ENCODE measurements at places on chromosomes 7 and 10.

DNA sequence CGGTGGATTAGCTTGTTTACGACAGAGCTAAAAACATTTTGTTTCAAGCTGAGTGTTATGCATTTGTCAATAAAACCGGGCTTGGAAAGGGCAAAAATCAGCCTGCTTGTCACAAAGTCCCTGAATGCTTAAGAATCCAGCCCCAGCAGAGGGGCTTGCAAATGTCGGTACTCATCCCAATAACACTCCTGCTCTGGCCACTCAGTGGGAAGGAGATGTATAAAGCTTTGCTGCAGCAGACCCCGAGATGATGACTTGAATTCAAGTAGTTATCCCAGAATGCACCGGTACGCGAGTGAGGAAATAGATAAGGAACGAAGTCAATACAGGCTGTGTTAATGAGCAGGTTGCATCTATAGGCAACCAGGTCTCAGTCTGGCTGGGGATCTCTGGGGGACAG, 662.3 kb downstream of the CCSER2 start:
- DNase-seq = no peak

- DNase-seq = no peak
These were observed 91.8 kb downstream of the RNLS start for GRCh38 chr10:88491314-88491713.

- no peak for DNase-seq
These were observed 22.2 kb downstream of the AZGP1 start for GRCh38 chr7:99953649-99954048.

DNA sequence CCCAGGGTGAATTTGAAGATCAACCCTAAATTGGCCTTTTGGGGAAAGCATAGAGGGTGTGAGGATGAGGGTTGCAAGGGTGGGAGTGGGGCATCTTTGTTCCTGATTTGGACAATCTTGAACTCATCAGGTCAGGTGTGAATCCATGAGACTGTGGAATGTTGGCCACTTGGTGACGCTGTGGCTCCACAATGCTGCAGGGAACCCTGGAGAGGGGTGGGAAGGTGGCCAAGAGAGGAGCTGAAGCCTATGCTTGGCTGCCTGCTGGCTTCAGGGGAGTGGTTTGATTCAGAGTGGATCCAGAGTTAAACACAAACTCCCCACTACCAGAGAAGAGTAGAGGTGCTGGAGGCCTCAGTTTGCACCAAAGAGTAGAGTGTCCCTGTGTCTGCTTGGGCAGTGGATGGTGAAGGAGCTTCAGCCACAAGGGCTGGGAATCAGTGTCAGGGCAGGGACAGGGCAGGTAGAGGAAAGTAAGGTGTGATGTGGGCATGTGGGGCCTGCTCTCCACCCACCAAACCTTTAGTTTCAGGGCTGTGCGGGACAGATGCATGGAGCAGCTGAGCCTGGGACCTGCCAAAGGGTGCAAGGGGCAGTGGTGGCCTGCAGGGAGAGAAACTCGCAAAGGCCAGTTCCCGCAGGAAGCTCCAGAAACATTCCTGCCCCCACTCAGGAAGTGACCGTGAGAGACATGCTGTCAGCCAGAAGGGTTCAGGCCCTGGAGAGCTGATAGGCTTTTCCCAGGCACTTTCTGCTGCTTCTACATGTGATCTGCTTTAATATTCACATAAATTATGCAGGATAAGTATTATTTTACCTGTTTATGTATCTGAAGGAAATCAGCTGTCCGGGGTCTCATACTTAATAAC, 81.0 kb upstream of the PRSS58 start:
- no peak for DNase-seq

GRCh38 chr10:86187499-86188239, 178.9 kb downstream of the GRID1 start:
- no peak for DNase-seq

GRCh38 chr10:103145860-103146466, 47.1 kb downstream of the NT5C2 start:
- no peak for DNase-seq

- DNase-seq = no peak
These were observed 28.6 kb upstream of the ST7 start for GRCh38 chr7:116924741-116925140.

- DNase-seq = no peak
These were observed 330.1 kb downstream of the EXOC4 start for GRCh38 chr7:133582766-133583523.

DNA sequence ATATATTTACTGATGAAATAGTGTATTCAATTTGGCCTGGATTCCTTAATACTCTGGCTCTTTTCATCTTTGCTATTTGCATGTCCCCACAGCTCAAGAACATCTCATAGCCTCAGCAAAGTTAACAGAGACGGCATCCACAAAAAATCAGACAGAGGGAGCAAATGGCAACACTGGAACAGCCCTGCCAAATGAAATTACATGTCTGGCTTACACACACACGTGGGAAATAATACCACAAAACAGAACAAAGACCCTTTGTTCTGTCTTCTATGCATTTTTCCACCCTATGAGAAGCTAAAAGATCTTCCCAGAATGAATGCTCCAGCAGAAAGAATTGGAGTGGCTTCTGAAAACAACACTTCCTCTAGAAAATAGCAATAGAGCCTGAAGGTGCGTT, 139.5 kb downstream of the ALOX5 start:
- no peak for DNase-seq

- DNase-seq = no peak
These were observed 138.9 kb upstream of the PHYHIPL start for GRCh38 chr10:59037506-59037905.

DNA sequence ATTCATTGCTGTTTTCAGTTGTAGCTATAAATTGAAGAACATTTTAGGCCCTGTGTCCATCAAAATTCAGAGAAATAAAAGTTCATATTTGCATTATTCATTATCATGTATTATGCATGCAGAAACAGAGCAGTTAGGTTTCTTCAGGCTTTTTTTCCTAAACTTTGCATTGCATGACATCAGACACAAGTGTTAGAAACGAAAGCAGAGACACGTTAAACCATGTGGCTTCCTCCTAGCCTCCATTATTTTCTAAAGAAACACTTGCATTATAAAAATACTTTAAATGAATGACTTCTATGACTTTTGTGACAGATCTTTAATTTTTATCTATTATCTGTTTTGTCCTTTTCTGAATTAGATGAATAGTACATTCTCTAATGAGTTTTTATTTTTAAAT, 8.8 kb upstream of the EBLN1 start:
- DNase-seq = no peak

DNA sequence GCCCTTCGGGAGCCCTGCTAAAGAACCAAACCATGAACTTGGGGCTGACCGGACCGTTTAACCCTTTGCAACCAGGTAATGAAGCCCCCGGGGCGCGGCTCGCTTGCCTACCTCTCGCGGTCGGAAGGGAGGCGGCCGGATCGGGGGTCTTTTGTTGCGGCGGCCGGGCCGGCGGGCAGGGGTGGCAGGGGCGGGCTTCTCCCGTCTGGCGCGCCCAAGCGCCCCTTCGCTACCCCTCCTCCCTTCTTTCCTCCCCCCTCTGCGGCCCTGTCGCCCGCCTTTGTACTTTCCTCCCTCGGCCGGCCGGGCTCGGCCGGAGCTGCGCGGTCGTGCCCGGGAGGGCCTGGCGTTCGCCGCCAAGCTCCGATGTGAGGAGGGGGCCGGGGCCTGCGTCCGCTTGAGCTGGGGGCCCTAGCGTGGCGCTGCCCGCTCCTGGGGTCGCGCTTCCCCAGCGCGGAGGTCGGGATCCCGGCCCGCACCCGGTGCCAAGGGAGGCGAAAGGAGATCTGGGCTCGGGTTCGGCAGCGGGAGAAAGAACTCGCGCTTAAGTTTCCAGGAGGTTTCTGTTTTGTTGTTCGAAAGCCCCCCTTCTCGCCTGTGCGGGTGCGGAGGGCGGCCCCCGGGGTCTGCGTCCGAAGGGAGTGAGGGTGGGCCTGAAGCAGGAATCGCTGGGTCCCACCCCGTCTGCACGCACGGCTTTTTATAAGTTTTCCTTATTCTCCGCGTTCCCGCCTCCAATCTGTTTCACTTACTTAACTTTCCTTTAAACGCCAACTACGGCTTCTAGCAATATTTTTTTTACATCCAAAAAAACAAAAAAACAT, 436.8 kb upstream of the GALNT17 start:
- DNase-seq = no peak

GRCh38 chr7:127396184-127396583, 3.7 kb upstream of the ZNF800 start:
- DNase-seq = no peak

DNA sequence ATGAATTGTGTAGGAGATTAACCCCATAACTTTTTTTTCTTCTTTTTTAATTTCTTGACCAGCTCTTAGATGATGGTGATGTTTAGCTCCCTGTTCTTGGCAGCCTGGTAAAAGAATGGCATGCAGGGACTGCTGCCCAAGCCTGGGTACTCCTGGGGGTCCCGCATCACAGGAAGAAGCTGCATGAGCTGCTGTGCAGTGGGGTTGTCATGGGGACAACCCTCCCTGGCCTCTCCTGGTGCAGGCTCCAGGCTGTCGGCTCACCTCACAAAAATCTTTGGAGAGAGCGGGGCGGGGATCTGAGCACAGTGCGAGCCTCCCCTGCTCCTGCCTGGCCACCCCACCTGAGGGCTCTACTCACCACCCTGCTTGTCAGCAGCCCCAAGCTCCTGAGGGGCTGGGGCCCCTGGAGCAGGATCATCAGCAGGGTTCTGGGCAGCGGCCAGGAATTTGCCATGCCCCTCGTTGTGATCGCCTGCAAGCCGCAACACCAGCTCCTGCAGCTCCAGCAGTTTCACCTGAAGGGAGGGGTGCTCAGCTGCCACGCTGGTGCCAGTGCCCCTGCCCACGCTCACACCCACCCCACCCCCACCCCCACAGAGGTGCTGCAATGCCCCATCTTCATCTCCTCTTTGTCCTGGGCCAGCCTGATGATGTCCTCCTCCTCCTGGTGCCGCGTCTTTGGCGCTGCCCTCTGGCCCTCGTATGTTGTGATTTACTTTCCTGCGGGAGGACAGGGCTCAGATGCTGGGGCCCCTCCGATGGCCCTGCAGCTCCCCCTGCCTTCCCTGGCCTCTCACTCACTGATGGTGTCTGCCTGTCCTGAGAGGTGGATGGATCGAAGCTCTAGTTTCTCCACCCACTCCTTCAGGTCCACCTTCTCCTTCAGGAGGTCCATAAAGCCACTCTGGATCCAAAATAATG, 15.5 kb upstream of the MTPAP start:
- no peak for DNase-seq

- no peak for DNase-seq
These were observed 37.1 kb downstream of the STEAP4 start for GRCh38 chr7:88269586-88269985.

GRCh38 chr7:131642429-131642828, 86.0 kb upstream of the PODXL start:
- no peak for DNase-seq

DNA sequence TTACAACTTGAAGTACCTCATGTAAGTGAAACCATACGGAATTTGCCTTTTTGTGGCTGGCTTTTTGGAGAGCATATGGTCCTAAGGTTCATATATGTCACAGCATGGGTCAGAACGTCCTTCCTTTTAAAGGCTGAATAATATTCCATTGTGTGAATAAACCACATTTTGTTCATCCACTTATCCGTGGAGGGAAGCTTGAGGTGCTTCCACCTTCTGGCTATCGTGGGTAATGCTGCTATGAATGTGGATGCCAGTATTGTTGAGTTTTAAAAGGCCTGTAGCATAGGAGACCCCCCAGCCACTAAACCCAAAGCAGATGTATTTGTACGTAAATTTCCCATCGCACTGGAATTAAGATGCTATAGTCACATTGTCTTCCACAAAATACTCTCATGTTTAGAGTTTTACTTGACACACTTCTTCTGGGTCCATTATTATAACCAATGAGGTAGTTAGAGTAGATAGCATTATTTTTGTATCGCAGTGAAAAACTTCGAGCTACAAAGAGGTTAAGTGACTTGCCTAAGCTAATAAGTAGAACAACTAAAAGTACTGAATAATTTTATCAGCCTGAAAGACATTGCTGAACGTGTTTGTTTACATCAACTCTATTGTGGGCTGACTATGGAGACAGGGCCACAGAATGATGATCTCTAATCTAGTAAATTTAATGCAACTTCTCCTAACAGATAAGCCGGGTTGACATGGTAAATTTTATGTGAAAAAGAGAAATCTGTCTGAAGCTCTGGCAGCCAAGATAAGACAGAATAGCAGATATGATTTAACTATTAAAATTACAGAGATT, 183.0 kb upstream of the CTBP2 start:
- DNase-seq = no peak

- no peak for DNase-seq
These were observed 61.5 kb downstream of the WAC start for GRCh38 chr10:28594406-28594805.

DNA sequence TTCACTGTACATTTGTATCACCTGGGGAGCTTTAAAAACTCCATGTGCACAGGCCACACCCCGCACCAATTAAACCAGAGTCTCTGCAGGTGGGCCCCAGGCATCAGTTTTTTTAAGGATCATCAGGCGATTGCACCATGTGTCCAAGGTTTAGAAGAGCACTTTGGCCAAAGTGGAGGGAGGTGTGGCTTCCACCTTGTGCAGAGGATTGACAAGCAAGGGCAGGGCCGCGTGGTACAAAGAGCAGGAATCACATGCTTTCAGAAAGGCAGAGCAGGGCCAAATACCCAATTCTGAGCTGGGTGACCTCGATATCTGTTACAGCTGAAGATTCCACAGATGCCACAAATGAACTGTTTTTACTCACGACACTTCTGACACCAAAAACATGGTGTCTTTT, 52.4 kb downstream of the NOC3L start:
- no peak for DNase-seq

DNA sequence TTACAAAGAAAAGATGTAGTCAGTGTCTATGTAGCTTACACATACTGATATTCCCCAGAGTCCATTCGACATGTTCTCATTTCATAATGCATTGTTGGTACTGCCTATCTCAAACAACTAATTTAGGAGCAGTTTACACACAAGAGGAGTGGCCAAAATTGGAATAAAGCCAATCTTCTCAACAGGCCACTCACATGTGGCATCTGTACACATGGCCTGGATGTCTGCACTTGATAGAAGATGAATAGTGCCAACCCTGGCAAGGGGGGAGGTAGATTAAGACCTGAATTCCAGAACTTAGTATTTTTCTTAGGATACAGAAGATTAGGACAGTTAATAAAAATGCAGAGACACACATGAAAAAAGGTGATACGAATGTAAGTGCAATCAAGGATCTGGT, 125.3 kb upstream of the STARD3NL start:
- no peak for DNase-seq

DNA sequence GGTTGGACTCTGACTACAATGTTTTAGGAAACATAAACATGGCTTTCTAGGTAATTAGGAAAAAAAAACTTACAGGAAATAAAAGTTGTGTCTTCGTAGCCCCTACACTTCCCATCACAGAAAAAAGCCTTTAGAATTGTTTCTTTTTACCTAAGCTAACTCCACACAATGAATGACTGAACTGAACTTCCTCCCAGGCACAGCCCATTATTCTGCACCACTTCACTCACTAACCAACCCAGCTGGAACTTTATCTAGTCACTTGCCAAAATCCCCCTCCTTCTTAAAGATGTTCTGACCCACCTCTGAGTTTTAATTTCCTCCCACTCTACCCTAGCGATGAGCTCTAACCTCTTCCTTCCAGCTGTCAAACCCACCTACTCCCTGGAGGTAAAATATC, 91.7 kb upstream of the MEOX2 start:
- no peak for DNase-seq

- no peak for DNase-seq
These were observed 33.2 kb upstream of the MKRN1 start for GRCh38 chr7:140512317-140513000.

- DNase-seq = no peak
These were observed 676 bp downstream of the PLAC9 start for GRCh38 chr10:80133206-80133605.
